Activated T-helper 17 cell treated with anti-CD3 and anti-CD28 coated beads, Interleukin-2, amount 50 U/mL, for 72 hours (primary cell): ENCODE measurements at places on chromosomes 16 and 17. TPM values are rescaled to one million over a fixed set of nuclear protein-coding genes. Genes with fewer than 3 reads are reported as not detected.

- no peak for ATAC-seq
These were observed 24.9 kb upstream of the GRB2 start for GRCh38 chr17:75430159-75430974.

- ATAC-seq: no peak
These were observed 28.5 kb downstream of the STAT5B start for GRCh38 chr17:42247734-42248133.

- ATAC-seq: no peak
These were observed 6.2 kb upstream of the TMEM94 start for GRCh38 chr17:75450270-75450669.

DNA sequence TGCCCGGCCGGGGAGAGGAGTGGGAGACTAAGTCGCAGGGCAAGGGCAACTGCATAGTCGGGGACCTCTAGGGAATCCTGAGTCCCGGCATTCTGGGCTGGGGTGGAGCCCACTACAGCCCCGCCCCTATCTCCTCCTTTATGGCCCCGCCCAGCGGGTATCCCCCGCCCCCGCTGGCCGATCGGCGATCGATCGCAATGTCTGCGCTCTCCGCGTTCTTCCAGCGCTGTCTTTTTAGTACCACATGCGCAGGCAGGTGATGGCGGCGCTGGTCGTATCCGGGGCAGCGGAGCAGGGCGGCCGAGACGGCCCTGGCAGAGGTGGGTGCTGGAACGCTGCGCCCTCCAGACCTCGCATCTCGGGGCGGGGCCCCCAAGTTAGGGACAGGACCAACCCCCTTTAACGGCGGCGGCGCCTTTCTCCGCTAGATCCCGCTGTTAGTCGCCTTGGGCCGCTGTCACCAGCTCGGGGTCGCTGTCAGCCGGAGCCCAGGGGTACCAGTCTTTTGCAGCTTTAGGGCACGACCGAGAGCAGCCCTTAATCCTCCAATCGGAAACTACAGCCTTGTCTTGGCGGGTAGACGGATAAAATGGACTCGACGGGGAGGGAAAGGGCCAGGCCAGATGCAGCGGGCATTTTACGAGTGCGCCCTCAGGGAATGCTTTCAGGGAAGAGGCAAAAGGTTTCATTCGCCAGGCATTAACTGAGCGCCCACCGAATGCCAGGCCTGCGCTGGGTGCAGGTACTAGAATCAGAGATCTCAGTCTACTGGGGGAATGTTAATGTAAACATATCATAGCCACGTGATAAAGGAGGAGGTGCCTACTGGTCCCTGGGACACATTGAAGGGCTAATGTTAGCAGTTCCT lies at the start of gene DPH1:
Gene DPH1, plus strand, starts transcription at position 243 of the 868 bp plus-strand sequence. Its CDS starts 17 bp downstream, at position 260.
- peak; percentile 87 for ATAC-seq

GRCh38 chr17:70878879-70879278 lies 709.5 kb downstream of the KCNJ2 start:
- no peak for ATAC-seq

- peak; percentile 25 for ATAC-seq
These were observed 72.4 kb downstream of the MRM1 start for GRCh38 chr17:36673637-36674277.

NPIPA7 gene
- total RNA-seq: 5.3 TPM

RPH3AL gene
- 1.9 TPM for total RNA-seq
